Activated naive CD4-positive, alpha-beta T cell treated with Interleukin-2 at 50 U/mL for 16 hours (primary cell): ENCODE measurements at places on chromosomes 4 and X.

DNA sequence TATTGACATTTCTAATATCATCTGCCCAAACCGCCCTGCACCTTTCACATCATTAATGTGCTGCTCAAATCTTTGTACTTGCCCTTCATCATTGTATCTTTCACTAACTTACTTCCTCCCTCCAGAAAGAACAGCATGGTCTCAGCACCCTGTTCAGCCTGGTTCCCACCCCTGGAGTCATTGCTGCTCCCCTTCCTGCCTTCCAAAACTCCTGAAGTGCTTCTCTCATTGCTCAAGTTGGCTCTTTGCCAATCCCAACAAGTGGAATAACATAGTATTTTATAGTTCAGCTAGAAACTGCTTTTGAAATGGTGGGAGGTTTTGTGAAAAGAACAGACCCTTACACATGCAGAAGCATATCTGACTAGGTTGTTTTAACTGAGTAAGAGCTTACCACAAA, 14.0 kb upstream of the TTC29 start:
- no peak for DNase-seq

DNA sequence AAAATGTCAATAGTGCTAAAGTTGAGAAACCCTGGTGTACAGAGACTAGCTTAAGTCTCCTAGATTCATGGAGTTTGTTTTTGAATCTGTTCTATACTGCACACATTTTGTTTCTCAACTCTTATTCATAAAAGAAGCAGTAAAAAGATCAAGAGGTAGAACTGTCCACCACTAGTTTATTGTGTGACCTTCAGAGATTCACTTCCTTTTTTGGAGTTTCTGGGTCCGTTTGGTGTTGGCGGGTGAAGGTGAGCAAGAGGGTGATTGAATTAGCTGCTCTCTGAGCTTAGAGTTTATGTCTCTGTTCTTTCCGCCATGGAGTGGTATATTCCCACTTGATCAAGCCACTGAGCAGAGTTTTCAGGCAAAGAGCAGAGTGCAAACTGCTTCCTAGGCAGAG, 21.4 kb upstream of the PLAC1 start:
- DNase-seq, result no peak

DNA sequence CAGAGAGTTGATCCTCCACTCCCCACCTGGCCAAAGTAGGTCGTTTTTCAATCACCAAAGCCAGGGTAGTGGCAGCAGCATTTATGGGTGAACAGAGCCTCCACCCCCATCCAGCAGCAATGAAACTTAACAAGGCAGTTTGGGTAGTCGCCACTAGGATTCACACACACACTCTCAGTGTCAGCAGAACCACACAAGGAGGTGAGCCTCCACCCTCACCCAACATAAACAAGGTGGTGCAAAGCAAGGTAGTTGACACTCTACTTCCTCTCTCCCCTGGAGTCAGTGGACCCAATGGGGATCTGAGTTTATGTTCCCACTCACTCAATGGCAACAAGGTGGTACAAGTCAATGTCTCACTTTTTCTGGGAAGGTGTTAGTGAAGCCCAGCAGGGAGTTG, 50.4 kb upstream of the CCDC149 start:
- no peak for DNase-seq

GRCh38 chr4:40912460-40913184, 162.9 kb downstream of the NSUN7 start:
- DNase-seq, result no peak

DNA sequence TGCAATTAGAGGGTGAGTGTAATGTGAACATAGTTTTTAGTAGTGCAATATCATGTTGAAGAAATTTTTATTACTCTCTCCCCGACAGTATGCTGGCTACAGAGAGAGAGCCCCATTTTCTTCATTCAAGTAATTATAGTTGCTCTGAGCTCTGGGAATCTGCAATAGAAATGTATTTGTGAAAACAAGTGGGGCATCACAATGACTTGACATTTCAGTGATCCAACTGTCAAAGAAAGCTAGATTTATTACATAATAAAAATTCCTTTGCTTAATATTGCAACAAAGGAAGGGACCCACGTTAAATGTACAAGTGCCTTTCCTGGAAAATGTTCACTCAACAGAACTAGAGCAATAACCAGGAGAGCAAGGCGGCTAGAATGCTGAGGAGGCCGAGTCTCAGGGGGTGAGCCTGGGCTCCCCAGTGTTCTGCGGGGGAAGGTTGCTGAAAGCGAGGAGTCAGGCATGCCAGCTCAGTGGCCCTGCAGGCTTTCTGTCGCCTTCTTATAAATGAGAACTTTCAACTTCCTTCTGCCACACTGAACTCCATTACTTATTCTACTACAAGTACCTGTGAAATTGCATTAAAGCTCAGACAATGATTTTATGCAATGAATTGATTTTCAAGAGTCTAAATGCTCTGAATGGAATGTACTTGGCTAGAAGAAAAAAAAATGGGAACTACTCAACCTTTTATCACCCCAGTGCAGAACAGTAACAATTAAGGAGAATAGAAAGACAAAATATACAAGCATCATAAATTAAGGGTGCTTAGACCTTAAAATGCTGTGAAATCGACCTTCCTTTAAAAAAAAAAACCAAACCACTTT, 476.4 kb downstream of the AFF2 start:
- DNase-seq, result no peak

GRCh38 chr4:173231916-173232315, 63.3 kb downstream of the GALNT7 start:
- DNase-seq, result no peak

- no peak for DNase-seq
These were observed 32.4 kb downstream of the LRBA start for GRCh38 chr4:150982557-150983233.

- no peak for DNase-seq
These were observed 144.2 kb upstream of the GEMIN8 start for GRCh38 chrX:14173873-14174272.

DNA sequence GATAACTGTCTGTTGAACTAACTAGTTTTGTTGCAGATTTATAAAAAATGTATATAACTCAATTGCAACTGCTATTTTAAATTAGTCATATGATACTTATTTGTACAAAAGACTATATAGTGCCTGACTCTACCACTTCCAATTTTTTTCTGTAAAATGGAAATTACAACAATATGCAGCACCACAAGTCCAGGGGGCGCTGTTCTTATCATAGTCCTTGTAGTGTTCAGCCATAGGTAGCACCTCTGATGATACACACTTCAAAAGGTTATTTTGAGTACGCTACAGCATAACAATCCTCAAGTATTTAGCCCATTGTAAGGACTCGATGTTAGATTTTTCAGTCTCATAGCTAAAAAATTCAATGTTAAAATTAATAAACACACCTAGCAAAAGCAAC, 174.9 kb downstream of the CORIN start:
- no peak for DNase-seq

GRCh38 chrX:41720125-41720779, 3.7 kb upstream of the GPR82 start:
- DNase-seq, result peak; percentile 45

DNA sequence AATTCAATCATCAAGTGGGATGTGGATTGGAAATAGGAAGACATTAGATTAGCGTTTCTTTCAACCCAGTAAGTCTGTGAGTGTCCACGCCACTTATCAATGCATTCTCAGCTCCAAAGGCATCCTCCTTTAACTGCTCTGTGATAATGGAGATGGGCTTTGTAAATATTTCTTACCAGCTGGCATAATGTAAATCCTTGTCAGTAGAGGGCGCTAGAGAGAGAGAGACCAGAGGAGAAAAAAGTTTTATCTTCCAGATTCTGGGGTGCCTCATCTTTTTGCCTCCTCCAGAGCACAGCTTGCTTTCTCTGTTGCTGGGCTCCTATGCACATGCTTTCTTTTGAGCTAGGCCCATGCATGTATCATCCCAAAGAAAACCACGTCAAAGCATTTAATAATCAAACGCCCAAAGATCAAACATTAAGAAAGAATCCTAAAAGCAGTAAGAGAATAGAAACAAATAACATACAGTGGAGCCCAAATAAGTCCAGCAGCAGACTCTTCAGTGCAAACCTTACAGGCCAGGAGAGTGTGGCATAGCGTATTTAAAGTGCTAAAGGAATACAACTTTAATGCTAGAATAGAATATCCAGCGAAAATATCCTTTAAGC, 9.6 kb upstream of the MTMR1 start:
- DNase-seq, result no peak

- DNase-seq, result no peak
These were observed 137.9 kb upstream of the S100G start for GRCh38 chrX:16511796-16512776.

DNA sequence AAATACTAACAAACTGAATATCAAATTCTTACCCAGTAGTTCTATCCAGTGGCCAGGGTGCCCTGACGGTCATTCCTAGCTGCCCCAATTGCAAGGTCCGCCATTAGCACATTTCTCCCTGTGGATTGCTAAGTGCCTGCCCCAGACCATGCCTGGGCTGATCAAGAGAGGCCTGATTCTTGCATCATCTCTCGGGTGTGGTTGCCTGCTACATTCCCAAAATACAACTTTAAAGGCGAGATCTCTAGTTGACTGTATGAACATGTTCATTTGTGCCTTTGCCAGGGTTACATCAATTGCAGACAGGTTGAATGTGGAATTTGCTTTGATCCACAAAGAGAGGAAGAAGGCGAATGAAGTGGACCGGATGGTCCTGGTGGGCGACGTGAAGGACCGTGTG, 28.0 kb downstream of the PRPS2 start:
- DNase-seq, result no peak

GRCh38 chr4:16931339-16932305, 33.2 kb upstream of the LDB2 start:
- no peak for DNase-seq

DNA sequence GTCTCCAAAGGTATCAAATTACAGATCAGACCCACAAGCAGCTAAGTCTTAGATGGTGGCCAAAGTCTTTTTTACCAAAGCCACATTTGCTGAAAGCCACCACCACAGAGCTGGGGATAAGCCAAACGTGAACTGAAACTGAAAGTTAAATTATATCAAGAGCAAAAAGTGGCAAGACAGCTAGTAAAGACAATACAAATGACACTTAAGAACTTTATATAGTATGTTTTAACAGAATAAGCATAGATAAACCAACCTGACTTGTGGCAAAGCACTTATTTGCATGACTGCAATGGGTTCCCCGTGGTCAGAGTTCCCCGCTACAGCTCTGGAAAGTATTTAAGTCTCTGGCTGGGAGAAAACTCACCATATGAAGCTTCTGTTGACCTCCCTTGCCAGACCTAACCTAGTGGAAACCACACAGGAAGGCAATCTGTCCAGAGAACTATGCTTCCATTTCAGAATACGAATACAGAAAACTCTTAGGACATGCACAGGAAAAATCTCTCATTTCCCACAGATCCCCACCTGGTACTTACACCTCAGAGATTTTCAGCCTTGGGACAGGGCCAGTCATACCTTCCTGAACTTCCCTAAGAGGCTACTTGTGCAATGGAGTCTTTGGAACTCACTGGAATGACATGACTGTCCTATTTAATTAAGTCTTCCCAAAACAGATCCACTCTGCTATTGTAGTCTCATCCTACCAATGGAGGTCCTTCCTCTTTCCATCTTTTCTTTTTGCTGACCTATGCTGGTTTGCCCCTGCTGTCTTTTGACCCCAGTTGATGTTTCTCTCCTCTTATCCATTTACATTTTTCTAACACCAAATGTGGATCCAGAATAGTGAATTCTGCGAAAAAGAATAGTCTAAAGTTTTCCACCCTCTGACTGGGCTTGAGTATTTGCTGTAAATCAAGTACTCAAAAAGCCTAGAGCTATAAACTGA, 225.1 kb downstream of the NR3C2 start:
- no peak for DNase-seq

DNA sequence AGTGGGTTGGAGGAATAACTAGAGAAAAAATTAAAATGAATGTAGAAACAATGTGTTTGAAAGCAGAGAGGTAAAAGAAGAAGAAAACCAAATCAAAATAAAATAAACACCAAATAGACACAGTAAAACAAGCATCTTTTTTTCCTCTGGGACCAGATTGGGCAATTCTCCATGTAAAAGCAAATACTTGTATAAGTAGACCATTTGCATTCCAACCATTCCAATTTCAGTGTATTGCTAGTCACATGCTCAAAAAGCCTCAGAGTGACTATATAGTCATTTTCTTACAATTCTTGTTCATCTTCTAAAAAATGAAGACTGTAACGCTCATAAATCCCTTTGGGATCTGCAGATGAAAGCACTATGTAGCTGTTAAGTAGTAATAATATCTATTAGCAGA, 969.5 kb downstream of the PCDH18 start:
- DNase-seq, result no peak

- DNase-seq, result no peak
These were observed 97.3 kb downstream of the NKX6-1 start for GRCh38 chr4:84401701-84402306.

DNA sequence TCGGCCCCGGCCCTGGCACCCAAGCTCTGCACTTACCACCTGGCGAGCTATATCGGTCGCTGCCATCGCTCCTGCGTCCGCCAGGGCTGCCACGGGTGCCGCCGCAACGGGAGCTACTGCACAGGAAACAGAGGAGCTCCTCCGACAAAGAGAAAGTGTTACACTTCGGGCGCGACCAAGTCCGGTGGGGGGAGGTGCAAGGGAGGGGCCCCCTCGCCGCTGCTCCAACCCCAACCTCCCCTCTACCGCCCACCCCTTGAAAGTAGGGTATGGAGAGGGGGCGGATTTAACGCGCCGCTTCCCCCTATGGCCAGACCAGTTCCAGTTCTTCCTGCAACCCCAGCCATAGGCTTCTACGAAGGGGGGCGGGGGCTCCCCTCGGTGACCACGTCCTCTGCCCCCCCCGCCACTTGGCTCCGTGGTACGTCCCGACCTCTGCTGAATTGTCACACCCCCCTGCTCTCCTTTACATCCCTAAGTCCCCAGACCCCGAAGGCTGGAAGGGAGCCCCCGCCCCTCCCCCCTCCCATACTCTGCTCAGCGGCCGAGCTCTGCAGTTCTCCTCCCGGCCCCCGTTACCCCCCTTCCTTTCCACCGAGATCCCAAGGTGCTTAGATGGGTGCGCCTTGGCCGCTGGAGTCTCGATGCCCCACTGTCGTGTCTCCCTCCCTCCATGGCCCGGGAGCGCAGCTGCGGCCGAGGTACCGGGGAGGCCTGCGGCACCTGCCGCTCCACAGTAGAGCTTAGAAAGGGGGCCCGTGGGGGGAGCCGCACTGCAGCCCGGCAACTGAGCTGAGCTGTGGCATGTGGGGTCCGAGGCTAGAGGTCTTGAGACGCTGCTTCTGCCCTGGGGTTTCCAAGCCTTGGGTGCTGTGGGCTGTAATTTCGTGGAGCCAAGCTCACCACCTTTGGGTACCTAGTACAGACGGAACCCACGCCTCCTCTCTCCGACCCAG, at the start of gene SEPTIN6:
SEPTIN6 (minus strand) TSS at position 129 of the 956 bp plus-strand sequence; CDS start at position 66, 63 bp downstream.
- DNase-seq, result peak; percentile 83

DNA sequence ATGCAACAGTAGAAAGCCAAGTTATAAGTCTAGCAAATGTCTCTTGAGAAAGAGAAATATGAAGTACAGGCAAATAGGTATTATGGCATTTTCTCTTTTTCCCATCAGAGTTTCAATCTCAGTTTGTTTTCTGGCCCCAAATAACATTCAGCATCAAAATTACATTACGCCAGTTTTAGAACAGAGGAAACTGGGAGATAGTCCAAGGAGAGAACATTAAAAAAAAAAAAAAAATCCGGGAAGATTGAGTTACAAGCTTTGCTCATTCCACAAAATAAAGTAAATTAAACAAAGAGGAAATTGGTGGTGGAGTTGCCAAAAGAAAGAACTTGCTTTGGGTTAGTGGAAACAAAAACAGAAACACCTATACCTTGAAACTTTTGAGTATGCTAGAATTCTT, 50.4 kb upstream of the IL13RA2 start:
- DNase-seq, result no peak

- no peak for DNase-seq
These were observed 944 bp downstream of the KLF8 start for GRCh38 chrX:56233100-56233499.
